ENCODE measurements at places on chromosomes 1 and 21.
A peak's percentile ranks its signal among the peaks of the same experiment; 100 is the strongest.

DNA sequence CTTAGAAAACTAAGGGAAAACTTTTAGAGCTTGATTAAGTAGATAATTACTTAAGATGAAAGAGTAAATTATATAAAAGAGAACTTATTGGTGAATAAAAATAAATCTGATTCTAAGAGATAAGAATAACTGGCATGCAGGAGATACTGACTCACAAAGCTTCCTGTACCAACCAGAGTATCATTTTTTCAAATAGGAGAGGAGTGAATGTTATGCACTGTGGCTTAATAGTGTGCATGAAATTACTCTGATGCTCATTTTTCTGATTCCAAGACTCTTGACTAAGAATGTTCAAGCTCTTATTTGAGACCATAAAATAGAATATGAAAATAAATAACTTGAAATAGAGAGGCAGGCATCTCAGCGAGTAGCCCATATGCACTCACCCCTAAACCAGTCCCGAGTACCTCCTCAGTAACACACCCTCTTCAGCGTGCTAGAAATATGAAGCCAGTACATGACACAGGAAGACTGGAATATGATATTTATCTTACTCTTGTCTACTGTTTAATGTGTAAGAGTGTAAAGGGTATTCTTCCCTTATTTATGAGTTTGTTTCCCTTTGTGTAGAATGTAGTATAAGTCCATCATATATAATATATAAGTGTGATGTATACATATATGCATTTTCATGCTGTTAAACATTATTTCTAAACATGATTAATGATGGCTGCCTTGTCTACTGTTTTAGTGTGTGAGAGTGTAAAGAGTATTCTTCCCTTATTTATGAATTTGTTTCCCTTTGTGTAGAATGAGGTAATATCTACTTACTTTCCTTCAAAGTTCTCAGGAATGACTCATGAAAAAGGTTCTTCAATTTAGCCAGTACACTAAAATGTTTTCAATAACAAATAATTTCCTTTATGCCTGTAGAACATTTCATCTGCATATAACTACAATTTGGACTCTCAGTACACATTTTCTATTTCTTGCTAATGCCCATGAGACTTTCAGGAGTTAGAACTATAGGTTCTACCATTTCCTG lies 99.2 kb upstream of the PALMD start:
- no peak for DNase-seq
- peaks cover 15% of the 10 kb centered on the region for H3K4me1 ChIP-seq
- H3K27me3 ChIP-seq, result no peaks in the 10 kb centered on the region
- no peak overlapping the region for H3K4me3 ChIP-seq
- H3K36me3 ChIP-seq, result no peaks in the 10 kb centered on the region
- H3K27ac ChIP-seq, result no peak overlapping the region

GRCh38 chr21:44681861-44682579 lies at the start of gene KRTAP12-1:
Gene KRTAP12-1 (minus strand): TSS chr21:44682163. CDS start chr21:44682123, 40 bp downstream.
- no peak within 1 kb of the TSS for H3K27ac ChIP-seq
- H3K36me3 ChIP-seq, result no peaks in the 10 kb centered on the region
- no peaks in the 10 kb centered on the region for H3K27me3 ChIP-seq
- no peaks in the 10 kb centered on the region for H3K4me1 ChIP-seq
- H3K4me3 ChIP-seq, result no peak within 1 kb of the TSS

DNA sequence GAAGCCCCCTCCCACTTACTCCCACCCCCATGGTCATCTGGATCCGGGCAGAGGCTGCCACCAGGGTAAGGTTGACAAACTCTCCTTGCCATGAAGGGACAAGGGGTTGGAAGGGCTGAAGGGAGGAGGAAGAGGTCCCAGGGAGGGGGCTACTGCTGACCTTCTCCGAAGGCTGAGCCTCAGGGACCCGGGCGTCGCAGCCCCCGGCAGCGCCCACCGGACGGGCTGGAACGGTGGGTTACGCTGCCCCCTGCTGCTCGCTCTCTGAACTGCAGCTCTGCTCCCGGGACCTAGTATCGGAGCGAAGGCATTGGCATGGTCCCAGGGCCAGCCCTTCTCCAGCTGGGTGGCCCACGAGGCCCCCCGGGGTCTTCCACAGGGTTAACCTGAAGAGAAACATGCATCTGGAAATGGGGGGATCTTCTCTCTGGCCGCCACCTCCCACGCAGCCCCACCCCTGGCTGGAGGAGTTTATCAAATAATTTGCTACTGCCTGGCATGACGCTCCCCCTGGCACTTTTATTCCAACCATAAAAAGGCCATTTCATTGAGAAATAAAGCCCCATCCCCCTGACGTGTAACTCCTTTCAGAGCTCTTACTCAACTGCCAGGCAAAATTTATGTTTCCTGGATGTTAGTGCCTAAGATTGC lies 70.4 kb upstream of the TARDBP start:
- no peaks in the 10 kb centered on the region for H3K36me3 ChIP-seq
- H3K4me3 ChIP-seq, result no peak overlapping the region

DNA sequence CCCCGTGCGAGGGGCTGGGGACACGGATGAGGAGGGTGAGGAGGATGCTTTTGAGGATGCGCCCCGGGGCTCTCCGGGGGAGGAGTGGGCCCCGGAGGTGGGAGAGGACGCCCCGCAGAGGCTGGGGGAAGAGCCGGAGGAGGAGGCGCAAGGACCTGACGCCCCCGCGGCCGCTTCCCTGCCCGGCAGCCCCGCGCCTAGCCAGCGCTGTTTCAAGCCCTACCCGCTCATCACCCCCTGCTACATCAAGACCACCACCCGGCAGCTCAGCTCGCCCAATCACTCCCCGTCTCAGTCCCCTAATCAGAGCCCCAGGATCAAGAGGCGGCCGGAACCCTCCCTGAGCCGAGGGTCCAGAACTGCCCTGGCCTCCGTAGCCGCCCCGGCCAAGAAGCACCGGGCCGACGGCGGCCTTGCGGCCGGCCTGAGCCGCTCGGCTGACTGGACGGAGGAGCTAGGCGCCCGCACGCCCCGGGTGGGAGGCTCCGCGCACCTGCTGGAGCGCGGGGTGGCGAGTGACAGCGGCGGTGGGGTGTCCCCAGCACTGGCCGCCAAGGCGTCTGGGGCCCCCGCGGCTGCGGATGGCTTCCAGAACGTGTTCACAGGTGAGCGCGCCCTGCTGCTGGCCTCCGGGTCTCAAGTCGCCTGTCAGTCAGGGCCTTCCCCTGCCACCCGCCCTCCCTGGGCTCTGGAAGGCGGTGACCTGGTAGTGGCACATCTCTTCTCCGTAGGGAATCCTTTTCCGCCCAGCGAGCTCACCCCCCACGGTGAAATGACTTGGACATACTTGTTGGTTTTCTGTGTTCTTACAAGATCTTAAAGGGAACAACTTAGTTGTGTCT lies 1.7 kb downstream of the FMN2 start:
- peak overlapping the region; percentile 85 for H3K27ac ChIP-seq
- peaks cover 23% of the 10 kb centered on the region for H3K4me1 ChIP-seq
- DNase-seq, result no peak
- H3K36me3 ChIP-seq, result no peaks in the 10 kb centered on the region

GRCh38 chr21:34599534-34600101 lies 15.3 kb downstream of the RCAN1 start:
- no peak for DNase-seq
- no peaks in the 10 kb centered on the region for H3K27me3 ChIP-seq
- H3K27ac ChIP-seq, result no peak overlapping the region

DNA sequence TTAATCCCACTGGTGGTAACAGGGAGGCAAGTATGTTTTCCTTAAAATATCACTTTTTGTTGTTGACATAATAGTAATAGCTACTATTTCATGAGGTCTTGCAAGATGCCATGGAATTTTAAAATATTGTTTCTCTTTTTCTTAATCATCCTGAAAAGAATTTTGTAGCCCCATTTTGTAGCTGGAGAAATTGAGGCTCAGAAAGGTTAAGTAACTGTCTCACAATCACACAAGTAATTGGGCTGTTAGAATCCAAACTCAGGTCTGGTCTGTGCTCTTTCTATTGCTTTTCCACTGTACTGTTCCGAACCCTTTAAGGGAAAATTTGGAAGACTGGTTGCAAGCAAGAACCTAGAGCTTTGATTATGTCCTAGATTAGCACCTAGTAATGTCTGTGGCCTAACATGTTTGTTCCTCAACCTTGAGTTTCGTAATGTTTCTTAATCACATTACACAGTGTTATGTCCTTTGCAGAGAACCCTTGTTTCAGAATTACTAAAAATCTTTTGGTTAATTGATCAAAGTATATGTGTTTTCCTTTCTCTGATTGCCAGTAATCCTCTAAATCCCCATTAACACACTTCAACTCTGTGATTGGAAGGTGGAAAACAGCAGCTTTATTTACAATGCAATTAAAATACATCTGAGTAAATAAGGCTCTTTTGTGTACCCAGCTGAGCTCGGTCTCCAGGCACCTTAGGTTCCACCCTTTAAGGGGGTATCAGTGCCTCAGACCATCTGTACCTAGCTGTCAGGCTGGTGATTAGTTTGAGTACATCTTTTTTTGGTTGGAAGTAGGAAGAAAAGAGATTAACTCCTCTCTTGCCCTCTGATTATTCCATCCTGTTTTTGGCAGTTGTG lies 10.4 kb downstream of the LRRC42 start:
- H3K4me1 ChIP-seq, result peaks cover 17% of the 10 kb centered on the region
- no peaks in the 10 kb centered on the region for H3K27me3 ChIP-seq
- H3K4me3 ChIP-seq, result no peak overlapping the region
- no peak overlapping the region for H3K27ac ChIP-seq

DNA sequence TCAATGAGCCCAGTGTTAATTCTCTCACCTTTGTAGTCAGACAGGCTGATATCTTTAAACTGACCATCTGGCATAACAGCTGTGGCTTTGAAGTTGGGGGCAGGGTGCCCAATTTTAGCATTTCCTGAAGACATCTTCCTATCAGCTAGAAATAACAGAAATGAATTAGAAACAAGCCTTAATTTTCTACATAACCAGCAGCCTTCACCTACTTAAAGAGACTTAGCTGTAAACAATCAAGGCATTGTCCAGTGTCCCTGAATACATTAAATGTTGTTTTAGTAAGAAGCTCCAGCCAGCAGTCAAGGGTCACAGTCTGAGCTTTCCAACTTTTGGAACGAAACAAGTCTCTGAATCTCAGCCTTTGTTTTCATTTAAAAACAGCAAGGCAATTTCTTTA lies 2.8 kb downstream of the PRDX1 start:
- no peak overlapping the region for H3K27ac ChIP-seq
- no peaks in the 10 kb centered on the region for H3K4me1 ChIP-seq
- H3K36me3 ChIP-seq, result peaks cover 49% of the 10 kb centered on the region
- H3K4me3 ChIP-seq, result peak overlapping the region; percentile 1
- no peak for DNase-seq

DNA sequence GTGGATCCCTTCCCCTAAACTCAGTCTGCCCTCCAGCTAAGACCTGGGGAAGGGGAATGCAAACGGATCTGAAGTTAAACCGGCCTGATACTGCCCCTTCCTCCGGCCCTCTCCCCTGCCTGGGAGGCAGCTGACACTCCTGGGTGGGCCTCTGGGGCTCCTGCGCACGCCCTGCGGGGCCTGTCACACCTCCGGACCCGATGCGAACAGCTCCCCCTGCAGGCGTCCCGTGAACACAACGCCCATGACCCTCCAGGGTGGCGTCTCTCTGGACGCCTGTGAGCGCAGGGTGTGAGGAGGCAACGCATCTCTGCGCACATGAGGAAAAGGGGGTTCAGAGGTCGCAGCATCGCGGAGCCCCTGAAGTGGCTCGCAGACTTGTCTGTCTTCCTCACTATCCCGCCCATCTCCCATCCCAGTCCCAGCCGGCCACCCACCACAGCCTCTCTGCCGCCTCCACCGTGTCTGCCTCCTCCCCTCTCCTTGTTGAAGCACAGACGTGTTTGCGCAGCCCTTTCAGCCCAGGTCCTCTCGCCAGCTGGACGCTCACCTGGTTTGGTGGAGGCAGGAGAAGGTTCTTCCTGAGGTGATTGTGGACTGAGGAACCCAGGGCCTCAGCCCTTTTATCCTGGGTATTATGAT lies 421 bp upstream of the LCE3A start:
- H3K36me3 ChIP-seq, result no peaks in the 10 kb centered on the region
- H3K27ac ChIP-seq, result no peak overlapping the region
- no peaks in the 10 kb centered on the region for H3K27me3 ChIP-seq
- no peak overlapping the region for H3K4me3 ChIP-seq
- H3K4me1 ChIP-seq, result no peaks in the 10 kb centered on the region
- DNase-seq, result peak; percentile 58

DNA sequence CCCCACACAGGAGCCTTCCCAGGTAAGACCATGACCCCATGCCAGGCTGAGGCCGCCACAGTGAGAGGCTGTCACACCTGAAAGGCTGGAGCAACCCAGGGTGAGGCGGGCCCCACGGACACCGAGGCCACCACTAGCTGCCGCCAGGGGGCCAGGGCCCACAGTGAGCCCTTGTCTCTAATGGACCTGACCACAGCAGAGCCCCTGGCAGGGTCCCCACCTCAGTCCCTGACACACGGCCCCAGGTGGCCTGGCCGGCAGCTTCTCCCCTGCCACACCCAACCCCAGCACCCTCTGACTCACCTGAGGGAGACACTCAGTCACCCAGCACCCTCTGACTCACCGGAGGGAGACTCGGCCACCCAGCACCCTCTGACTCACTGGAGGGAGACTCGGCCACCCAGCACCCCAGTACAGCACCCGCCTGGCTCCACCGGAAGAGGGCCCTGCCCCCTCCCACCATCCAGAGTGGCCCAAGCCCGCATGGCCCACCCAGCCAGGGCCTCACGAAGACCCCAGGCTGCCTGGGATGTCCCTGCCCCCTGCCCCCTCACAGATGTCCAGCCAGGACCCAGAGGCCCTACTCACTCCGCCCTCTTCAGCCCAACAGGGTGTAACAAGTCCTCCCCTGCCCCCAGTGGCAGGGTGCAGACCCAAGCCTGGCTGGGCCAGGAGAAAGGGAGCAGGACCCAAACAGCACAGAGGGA lies 4.4 kb downstream of the DVL1 start:
- peaks cover 18% of the 10 kb centered on the region for H3K36me3 ChIP-seq
- H3K4me1 ChIP-seq, result peaks cover 44% of the 10 kb centered on the region
- H3K27me3 ChIP-seq, result no peaks in the 10 kb centered on the region
- DNase-seq, result no peak

- DNase-seq, result no peak
- no peaks in the 10 kb centered on the region for H3K36me3 ChIP-seq
- no peak overlapping the region for H3K27ac ChIP-seq
- H3K27me3 ChIP-seq, result no peaks in the 10 kb centered on the region
Measured at GRCh38 chr1:64476251-64476952, 6.5 kb downstream of the CACHD1 start.

GRCh38 chr21:32189688-32190483 lies 89.0 kb downstream of the MIS18A start:
- no peaks in the 10 kb centered on the region for H3K27me3 ChIP-seq
- H3K4me1 ChIP-seq, result no peaks in the 10 kb centered on the region
- H3K36me3 ChIP-seq, result no peaks in the 10 kb centered on the region
- no peak for DNase-seq
- H3K4me3 ChIP-seq, result no peak overlapping the region

- no peak overlapping the region for H3K4me3 ChIP-seq
- no peaks in the 10 kb centered on the region for H3K4me1 ChIP-seq
Measured at GRCh38 chr21:28338701-28339305, 653.9 kb downstream of the LTN1 start.

DNA sequence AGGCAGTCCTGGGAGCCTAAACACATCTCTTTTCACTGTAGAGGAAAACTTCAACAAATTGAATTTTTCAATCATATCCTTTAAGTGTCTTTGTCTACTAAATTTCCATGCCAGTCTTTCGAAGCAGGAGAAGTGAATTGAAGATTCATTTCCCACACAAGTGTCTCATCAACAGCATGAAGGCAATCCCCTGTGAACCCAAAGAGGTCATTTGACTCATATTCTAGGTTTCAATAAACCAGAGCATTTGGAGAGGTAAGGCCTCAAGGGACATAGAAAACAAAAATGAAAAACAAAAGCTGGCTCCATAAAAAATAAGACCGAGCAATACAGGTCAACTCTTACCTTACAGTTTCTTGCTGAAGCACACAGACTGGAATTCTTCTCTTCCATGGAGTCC lies 94.1 kb upstream of the ATP1B1 start:
- DNase-seq, result no peak
- H3K36me3 ChIP-seq, result no peaks in the 10 kb centered on the region
- H3K27ac ChIP-seq, result no peak overlapping the region
- no peak overlapping the region for H3K4me3 ChIP-seq
